ENCODE measurements at places on chromosomes 12 and 14. TPM values are rescaled to one million over a fixed set of nuclear protein-coding genes. Genes with fewer than 3 reads are reported as not detected.

DNA sequence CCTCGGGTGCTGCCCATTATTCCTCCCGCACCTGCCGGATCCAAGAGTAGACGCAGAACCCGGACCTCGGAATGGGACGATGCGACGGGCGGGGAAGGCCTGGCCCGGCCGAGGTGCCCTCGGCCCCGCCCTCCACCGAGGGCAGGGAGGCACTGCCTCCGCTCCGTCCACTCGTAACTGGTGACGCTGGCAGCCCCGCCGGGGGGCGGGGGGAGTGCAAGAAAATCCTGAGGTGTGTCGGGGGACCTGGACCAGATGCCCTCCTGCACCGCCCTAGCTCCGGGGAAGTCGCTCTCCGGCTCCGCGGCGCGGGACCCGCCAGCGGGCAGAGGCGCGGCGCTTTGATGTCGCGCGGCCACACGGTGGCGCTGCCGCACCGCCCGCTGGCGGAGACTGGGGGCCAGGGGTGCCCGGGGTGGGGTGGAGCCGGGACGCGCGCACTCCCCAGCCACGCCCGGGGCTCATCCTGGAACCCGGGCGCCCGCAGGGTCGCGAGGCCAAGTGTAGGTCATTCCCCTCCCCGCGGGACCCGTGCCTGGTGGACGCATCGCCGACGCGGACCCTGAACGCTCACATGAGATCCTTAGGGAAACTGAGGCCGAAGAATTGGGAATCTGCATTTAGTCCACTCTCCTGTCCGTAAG, 202.8 kb downstream of the TTC8 start:
- peaks cover 2% of the 10 kb centered on the region for H3K4me1 ChIP-seq
- peak overlapping the region; percentile 60 for H3K4me3 ChIP-seq
- peaks cover 59% of the 10 kb centered on the region for H3K27me3 ChIP-seq
- H3K36me3 ChIP-seq, result no peaks in the 10 kb centered on the region

DNA sequence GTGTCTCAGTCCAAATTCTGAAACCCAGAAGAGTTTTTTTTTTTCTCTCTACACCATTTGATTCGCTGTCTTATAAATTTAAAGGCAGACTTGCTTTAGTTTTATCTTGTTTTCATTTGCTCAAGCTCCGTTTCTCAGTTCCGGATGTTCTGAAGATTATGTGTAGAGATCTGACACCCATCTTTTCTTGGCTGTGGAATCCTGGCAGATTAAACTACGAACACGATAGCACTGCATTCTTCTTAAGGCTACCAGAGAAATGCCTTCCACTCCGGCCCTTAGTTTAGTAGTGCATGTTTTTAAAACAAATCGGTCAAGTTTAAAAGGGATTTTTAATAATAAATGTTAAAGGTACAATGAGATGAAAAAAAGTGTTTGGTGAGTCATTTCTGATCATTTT, 106.4 kb downstream of the LMO3 start:
- no peak overlapping the region for H3K27ac ChIP-seq
- H3K4me3 ChIP-seq, result no peak overlapping the region
- no peak for DNase-seq
- H3K36me3 ChIP-seq, result no peaks in the 10 kb centered on the region

DNA sequence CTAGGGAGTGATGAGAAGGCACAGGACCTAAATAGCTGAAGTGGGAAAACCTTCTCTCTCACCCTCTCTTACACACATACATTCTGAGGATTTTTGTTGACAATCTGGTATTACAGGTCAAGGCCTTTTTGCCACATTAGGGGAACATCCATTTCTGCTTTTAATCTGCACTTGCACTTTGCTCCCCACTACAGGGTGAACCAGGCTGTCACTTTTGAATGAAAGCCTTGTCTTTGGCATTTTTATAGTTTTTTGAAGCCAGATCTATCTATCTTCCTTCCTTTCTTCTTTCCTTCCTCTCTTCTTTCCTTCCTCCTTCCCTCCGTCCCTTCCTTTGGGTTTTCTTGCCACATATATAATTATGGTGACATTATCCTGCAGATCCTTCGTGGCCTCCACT, 165.9 kb upstream of the OTX2 start:
- DNase-seq, result no peak
- no peak overlapping the region for H3K27ac ChIP-seq
- H3K27me3 ChIP-seq, result peaks cover 7% of the 10 kb centered on the region
- H3K36me3 ChIP-seq, result no peaks in the 10 kb centered on the region
- H3K4me1 ChIP-seq, result no peaks in the 10 kb centered on the region

- no peak overlapping the region for H3K27ac ChIP-seq
- DNase-seq, result no peak
- no peaks in the 10 kb centered on the region for H3K4me1 ChIP-seq
- H3K27me3 ChIP-seq, result peaks cover 17% of the 10 kb centered on the region
- no peak overlapping the region for H3K4me3 ChIP-seq
Observed at GRCh38 chr14:60679566-60680258, 30.4 kb upstream of the SIX1 start.

DNA sequence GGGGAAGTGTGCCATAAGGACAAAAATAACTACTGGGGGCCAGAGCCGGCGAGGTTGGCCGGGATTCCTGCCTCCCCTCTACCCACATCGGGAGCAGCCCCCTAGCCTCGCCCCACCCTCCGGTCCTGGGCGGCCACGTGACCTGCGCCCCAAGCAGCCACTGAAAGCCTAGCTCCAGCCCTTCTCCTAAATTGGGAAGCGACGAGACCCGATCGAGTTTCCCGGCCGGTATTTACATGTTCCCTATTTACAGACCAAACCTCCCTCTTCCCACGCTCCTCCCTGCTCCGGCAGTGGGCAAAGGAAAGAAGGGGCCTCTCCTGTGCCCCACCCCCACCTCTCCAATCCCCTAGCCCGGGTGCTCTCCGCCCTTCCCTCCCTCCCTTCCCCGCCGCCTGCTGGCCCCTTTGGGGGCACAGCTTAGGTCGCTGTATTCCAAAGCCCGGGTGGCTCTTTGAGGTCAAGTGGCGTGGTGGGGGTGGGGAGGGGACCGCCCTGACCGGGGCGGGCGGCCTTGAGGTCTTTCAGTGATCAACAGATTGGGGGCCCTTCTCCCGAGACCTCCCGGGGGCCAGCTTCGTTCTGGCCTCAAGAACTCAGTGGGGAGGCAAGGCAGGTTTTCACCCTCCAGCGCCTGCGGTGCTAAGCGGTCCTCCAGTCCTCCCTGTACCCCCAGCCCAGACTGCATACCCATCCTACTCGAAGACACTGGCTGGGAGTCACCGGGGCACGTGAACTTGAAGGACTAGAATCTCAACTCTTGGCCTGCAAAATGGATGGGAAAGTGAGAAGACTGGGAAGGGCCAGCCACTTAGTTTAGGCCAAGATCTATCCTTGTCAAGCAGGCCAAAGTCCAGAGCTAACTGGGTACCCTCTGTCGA, 6.3 kb upstream of the CTDSP2 start:
- DNase-seq, result no peak
- no peak overlapping the region for H3K4me3 ChIP-seq
- no peak overlapping the region for H3K27ac ChIP-seq
- H3K36me3 ChIP-seq, result no peaks in the 10 kb centered on the region
- H3K27me3 ChIP-seq, result peaks cover 11% of the 10 kb centered on the region

DNA sequence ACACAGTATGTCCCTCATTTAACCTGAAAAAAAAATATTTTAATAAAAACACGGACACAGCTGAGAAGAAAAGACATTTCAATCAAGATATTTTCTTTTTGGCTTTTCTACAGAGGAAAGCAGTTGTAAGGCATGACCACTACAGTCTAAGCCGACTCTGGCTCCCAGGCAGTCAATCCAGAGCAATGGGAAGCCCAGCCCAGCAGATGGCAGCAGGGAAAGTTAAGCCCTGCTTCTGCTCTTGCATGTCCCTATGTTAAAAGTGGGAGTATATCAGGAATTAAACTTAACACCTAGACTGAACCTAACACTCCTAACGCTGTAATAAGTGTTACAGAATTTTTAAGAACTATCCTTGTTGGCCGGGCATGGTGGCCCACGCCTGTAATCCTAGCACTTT, 19.5 kb upstream of the HAL start:
- no peaks in the 10 kb centered on the region for H3K27me3 ChIP-seq
- no peaks in the 10 kb centered on the region for H3K4me1 ChIP-seq
- peak; percentile 31 for DNase-seq
- H3K36me3 ChIP-seq, result peaks cover 44% of the 10 kb centered on the region
- H3K27ac ChIP-seq, result no peak overlapping the region

GRCh38 chr12:118034429-118035189, 18.1 kb downstream of the RFC5 start:
- peaks cover 58% of the 10 kb centered on the region for H3K4me1 ChIP-seq
- H3K36me3 ChIP-seq, result peaks cover 85% of the 10 kb centered on the region
- no peak for DNase-seq
- H3K4me3 ChIP-seq, result peak overlapping the region; percentile 22
- H3K27ac ChIP-seq, result peak overlapping the region; percentile 89
- H3K27me3 ChIP-seq, result no peaks in the 10 kb centered on the region

DNA sequence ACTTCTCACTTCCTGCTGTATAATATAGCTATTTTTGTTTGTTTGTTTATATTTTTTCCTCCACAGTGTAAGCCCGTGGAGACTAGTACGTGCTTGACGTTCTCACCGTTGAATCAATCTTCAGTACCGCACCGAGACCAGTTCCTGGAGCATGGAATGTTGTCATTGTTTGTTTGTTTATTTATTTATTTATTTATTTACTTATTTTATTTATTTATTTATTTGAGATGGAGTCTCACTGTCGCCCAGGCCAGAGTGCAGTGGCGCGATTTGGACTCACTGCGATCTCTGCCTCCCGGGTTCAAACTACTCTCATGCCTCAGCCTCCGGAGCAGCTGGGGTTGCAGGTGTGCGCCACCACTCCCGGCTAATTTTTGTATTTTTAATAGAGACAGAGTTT, 506.6 kb upstream of the TMEM132C start:
- no peaks in the 10 kb centered on the region for H3K27me3 ChIP-seq
- DNase-seq, result no peak
- no peaks in the 10 kb centered on the region for H3K4me1 ChIP-seq
- no peak overlapping the region for H3K4me3 ChIP-seq
- H3K27ac ChIP-seq, result no peak overlapping the region

- H3K36me3 ChIP-seq, result no peaks in the 10 kb centered on the region
- no peaks in the 10 kb centered on the region for H3K4me1 ChIP-seq
- no peak overlapping the region for H3K4me3 ChIP-seq
Observed at GRCh38 chr14:66070542-66071319, 415.4 kb upstream of the CCDC196 start.

- H3K4me1 ChIP-seq, result no peaks in the 10 kb centered on the region
- H3K4me3 ChIP-seq, result no peak overlapping the region
- H3K27me3 ChIP-seq, result peaks cover 2% of the 10 kb centered on the region
- no peak for DNase-seq
Observed at GRCh38 chr12:16148938-16149337, 128.5 kb downstream of the SLC15A5 start.

DNA sequence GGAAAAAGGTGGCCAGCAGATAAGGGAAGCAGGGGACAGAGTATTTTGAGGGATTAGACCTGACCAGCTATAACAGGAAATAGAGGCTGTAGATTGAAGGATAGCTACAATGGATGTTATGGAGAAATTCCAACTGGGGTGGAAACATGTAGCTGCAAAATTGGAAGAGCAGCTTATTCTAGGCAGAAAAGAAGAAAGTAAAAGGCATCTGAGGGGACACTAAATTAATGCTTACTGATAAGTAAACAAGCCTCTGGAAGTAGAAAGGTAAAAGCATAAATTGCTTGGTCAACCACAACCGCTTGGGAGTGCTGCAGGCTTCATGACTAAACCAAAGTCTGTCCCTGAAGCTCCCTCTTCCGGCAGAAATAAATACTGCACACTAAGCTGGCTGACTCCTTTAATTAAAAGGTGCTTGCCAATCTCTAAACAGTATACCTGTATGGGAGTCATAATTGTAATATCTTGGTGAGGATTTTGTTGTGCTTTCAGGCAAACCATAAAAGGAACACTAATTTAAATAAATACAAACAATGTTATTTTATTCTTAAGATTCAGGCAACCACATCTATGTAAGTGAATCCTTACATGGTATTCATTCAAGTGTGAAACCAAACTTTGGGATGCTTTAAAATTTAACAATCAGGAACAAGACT, 7.7 kb downstream of the UBC start:
- H3K4me1 ChIP-seq, result peaks cover 25% of the 10 kb centered on the region
- peak; percentile 93 for DNase-seq
- no peak overlapping the region for H3K4me3 ChIP-seq
- H3K36me3 ChIP-seq, result peaks cover 16% of the 10 kb centered on the region

DNA sequence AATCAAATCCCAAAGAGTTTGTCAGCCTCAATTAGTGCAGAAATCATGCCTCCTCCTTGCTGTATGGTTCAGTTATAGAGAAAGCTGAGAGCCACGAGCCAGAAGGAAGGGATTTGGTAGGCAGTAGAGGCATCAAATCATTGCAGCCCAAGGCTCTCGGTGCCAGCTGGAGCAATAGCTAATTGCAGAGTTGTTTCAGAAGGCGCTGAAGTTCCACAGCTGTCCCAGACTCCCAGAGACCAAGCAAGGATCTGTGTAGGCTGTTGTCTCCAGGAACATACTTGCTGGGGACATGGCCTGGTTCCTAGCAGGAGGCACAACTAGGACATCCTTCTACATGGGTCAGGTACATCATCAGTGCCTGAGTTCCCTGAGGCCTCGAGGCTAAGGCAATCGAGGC, 80.4 kb upstream of the WSCD2 start:
- H3K36me3 ChIP-seq, result no peaks in the 10 kb centered on the region
- H3K27me3 ChIP-seq, result peaks cover 19% of the 10 kb centered on the region
- H3K4me1 ChIP-seq, result peaks cover 9% of the 10 kb centered on the region
- H3K4me3 ChIP-seq, result no peak overlapping the region
- DNase-seq, result no peak
- H3K27ac ChIP-seq, result no peak overlapping the region

GRCh38 chr12:120800665-120801064, 75.0 kb downstream of the ACADS start:
- H3K4me3 ChIP-seq, result no peak overlapping the region
- no peaks in the 10 kb centered on the region for H3K27me3 ChIP-seq
- no peak for DNase-seq
- peaks cover 28% of the 10 kb centered on the region for H3K36me3 ChIP-seq
- peaks cover 67% of the 10 kb centered on the region for H3K4me1 ChIP-seq
- peak overlapping the region; percentile 34 for H3K27ac ChIP-seq

DNA sequence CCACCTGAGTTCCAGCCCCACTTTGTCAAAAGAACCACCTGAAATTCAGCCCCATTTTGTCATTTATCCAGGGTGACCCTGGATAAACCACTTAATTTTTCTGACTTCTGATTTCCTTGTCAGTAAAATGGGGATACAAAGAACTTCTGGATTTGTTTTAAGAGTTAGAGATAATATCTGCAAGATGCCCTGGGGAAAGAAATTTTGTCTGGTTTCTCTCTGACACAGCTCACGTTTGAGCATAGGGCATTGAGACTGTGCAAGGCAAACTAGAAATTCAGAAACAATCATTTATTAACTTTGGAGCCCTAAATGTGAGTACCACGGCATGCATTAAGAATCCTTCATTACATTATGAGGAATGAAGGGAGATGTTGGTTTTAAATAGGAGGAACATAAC, 37.2 kb downstream of the TMTC2 start:
- no peak overlapping the region for H3K4me3 ChIP-seq
- no peaks in the 10 kb centered on the region for H3K27me3 ChIP-seq
- peaks cover 6% of the 10 kb centered on the region for H3K4me1 ChIP-seq
- no peak overlapping the region for H3K27ac ChIP-seq

GRCh38 chr12:81181691-81182090, 103.8 kb downstream of the ACSS3 start:
- H3K36me3 ChIP-seq, result no peaks in the 10 kb centered on the region
- H3K4me3 ChIP-seq, result no peak overlapping the region

- H3K27ac ChIP-seq, result peak overlapping the region; percentile 92
- peaks cover 69% of the 10 kb centered on the region for H3K4me1 ChIP-seq
- peaks cover 12% of the 10 kb centered on the region for H3K36me3 ChIP-seq
- peak overlapping the region; percentile 36 for H3K4me3 ChIP-seq
- no peaks in the 10 kb centered on the region for H3K27me3 ChIP-seq
- DNase-seq, result peak; percentile 92
Observed at GRCh38 chr12:104695453-104696148, 238.9 kb downstream of the CHST11 start.

Gene NEUROD4
- total RNA-seq, result not detected

Gene PPP1R1A
- total RNA-seq, result not detected

Gene RNFT2
- 14.7 TPM for total RNA-seq

Gene TAS2R9
- total RNA-seq, result not detected

Data from activated CD4-positive, alpha-beta T cell treated with anti-CD3 and anti-CD28 coated beads for 36 hours (primary cell).